ENCODE measurements at places on chromosomes 5 and 9. TPM values are rescaled to one million over a fixed set of nuclear protein-coding genes. Genes with fewer than 3 reads are reported as not detected.

Gene SPATA6L
- 12.6 TPM for total RNA-seq

Gene SRA1
- 19.4 TPM for total RNA-seq

Gene PRLR
- total RNA-seq = 1.6 TPM

Gene ZER1
- total RNA-seq = 32.0 TPM

Gene TOPORS
- 14.6 TPM for total RNA-seq

Measured in upper lobe of right lung (tissue), 1 donor.